NCI-H526 (cell line): ENCODE measurements at places on chromosomes 3 and 15.

GRCh38 chr3:172958565-172958964, 182.5 kb downstream of the SPATA16 start:
- no peak for DNase-seq

DNA sequence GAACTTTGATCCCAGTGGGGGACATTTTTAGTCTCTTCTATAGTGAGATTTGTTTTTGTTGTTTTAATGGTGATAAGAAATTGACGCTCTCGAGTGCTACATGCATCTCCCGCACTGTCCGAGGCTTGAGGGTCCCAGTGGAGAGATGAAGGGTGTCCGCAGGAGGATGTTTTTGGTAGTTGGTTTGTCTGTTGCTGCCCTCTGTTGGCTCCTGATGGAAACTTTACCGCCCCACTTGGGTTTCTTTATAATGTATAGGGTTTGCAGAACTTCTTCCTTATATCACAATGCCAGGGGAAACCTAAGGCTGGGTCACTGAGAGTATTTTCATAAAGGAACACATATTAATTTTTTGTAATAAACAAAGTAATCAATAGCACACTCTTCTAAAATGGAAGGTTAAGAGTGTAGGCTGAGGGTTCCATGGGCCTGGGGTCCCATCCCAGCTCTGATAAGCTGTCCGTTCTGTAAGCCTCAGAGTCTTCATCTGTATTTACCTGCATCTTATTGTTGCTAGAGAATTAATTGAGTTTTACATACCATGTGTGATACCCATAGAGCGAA, 185.3 kb upstream of the FEZF2 start:
- DNase-seq: no peak

DNA sequence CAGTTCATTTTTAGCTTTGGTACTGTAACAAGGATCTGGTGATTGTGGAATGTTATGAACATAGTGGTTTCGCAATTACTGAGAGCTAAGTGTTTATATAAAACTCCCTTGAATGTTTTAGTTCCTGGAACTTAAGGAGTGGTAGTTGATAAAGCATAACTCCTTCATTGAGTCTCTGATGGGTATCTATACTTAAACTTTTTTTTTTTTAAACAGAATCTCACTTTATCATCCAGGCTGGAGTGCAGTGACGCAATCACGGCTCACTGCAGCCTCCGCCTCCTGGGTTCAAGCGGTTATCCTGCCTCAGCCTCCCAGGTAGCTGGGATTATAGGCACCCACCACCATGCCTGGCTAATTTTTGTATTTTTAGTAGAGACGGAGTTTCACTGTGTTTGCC, 11.3 kb downstream of the PRKCI start:
- no peak for DNase-seq

GRCh38 chr15:85795337-85796305, 896 bp upstream of the KLHL25 start:
- peak; percentile 23 for DNase-seq

GRCh38 chr3:53478166-53478830, 16.1 kb upstream of the CACNA1D start:
- peak; percentile 80 for DNase-seq

- no peak for DNase-seq
Observed at GRCh38 chr3:135325726-135326235, 530.7 kb downstream of the EPHB1 start.
